HL-60 (cell line): ENCODE measurements at places on chromosomes 7 and 10.

GRCh38 chr7:47301657-47302295, 280.1 kb downstream of the TNS3 start:
- DNase-seq: no peak

GRCh38 chr10:130338636-130339024, 202.4 kb downstream of the GLRX3 start:
- DNase-seq: no peak

- peak; percentile 65 for DNase-seq
These were observed 512 bp downstream of the OSBPL3 start for GRCh38 chr7:24979470-24979862.

DNA sequence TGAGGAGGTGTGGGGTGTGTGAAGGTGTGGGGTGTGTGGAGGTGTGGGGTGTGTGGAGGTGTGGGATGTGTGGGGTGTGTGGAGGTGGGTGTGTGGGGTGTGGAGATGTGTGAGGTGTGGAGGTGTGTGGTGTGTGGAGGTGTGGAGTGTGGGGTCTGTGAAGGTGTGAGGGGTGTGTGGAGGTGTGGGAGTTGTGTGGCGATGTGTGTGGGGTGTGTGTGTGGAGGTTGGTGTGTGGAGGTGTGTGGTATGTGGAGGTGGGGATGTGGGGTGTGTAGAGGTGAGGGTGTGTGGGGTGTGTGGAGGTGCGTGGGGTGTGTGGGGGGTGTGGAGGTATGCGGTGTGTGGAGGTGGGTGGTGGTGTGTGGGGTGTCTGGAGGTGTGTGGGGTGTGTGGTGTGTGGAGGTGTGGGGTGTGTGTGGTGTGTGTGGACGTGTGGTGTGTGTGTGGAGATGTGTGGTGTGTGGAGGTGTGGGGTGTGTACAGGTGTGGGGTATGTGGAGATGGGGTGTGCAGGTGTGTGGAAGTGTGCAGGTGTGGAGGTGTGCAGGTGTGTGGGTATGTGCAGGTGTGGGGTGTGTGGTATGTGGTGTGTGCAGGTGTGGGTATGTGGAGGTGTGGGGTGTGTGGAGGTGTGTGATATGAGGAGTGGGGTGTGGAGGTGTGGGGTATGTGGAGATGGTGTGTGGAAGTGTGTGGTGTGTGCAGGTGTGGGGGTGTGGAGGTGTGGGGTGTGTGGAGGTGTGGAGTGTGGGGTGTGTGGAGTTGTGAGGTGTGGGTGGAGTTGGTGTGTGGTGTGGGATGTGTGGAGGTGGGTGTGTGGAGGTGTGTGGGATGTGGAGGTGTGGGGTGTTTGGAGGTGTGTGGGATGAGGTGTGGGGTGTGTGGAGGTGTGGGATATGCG, 34.5 kb downstream of the SPDYE17 start:
- DNase-seq: no peak

GRCh38 chr7:76357475-76358010, 1.2 kb downstream of the YWHAG start:
- no peak for DNase-seq

DNA sequence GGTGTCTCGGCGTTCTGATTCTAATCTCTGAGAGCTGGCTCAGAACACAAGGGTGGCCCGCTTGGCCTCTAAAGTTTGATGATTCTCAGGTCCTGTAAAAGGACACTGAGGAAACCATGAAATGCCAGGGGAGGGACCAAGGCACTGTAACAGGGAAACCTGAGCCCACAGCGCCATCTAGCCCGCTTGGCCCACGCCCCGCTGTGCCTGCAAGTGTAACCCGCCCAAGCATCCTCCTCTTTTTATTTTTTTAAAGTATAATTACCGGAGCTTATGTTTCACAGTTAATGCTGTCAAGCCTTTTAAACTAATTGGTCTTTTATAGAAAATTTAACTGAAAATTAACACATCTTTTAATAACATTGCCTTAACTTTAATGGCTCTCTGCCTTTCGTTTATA, 734.7 kb downstream of the KCNMA1 start:
- peak; percentile 46 for DNase-seq

DNA sequence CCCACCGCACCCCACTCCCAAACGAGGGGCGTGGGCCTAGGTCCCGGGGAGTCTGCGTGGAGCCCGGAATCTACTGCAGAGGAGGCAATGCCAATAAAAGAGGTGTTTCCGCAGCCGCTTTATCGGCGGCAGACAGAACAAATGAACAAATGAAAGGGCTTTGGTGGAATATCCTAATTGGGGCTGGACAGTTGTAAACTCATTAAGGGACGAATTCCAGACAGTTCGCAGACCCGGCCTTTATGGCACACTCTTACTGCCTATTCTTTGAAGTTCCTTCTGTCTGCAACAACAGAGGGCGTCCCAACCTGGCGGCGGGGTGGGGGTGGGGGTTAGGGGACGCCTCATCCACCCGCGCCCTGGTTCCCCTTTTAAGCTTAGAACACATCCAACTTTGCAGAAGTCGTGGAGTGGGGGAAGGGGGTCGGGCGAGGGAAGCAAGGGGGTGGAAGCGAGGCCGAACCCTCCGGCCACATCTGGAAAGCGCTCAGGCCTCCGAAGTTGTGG, 4.1 kb downstream of the HOXA9 start:
- DNase-seq: peak; percentile 82

DNA sequence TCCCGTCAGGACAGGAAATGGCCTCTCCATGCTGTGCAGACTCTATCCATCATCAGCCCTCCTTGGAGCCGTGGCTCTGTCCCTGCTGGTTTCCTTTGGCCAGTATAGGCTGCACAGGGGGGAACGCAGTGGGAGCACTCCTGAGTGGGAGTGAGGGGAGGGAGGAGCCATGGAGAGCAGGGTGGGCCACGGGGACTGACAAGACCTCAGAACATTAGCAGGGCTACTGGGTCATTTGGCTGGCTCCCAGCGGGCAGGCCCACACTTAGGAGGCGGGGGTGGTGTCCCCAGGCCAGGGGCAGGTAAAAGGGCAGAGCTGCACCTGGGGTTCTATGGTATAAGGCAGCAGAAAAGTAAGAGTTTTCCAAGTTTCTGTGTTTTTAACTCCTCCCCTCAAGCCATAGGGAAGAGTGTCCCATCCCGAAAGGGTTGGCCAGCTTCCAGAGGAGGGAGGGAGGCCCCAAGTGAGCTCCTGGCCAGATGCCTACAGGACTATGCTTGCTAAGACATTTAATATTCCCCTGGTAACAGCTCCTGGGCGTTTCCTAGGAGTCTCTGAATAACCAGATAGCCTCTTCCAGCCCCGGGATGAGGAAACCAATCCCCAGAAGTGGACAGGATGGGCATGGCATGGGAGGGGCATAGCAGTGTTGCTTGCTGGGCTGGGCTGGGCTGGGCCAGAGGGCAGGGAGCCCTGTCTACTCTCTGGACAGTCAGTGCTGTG, 5.5 kb upstream of the OPN4 start:
- DNase-seq: no peak

GRCh38 chr7:15612205-15612604, 50.4 kb upstream of the AGMO start:
- no peak for DNase-seq

DNA sequence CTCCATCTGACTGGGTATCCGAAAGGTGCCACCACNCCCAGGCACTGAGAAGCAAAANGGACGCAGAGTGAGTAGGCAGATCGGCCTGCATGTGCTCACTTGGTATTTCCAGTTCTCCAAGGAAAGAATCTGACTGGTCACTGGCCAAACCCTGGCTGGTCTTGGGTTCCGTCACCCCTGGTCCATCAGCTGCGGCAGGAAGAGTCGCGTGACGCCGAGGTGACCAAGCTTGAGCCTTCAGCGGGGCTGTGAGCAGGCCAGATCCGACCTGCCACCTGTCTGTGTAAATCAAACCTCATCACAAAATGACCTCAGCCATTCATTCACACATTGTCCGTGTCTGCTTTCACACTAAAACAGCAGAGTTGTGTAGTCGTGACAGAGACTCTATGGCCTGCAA, 28.8 kb upstream of the CHST15 start:
- no peak for DNase-seq

DNA sequence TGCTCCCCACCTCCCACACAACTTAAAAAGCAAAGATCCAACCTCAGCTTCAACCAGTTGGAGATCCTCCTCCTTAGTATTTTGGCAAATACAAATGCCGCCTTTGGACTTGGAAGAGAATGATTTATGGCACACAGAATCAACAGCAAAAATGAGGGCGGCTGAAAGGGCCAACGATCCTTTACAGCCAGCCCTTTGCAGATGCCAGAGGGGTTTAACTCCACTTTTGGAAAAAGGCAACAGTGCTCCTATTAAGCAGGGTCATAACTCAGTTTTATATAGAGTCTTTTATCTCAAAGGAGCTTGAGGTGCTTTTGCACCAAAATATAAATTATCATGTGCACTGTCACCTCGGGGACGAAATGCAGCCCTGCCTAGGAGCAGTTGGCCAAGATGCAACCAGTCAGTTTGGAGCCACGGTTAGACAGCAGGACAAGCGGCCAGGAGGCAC, 56.7 kb upstream of the JCAD start:
- no peak for DNase-seq

DNA sequence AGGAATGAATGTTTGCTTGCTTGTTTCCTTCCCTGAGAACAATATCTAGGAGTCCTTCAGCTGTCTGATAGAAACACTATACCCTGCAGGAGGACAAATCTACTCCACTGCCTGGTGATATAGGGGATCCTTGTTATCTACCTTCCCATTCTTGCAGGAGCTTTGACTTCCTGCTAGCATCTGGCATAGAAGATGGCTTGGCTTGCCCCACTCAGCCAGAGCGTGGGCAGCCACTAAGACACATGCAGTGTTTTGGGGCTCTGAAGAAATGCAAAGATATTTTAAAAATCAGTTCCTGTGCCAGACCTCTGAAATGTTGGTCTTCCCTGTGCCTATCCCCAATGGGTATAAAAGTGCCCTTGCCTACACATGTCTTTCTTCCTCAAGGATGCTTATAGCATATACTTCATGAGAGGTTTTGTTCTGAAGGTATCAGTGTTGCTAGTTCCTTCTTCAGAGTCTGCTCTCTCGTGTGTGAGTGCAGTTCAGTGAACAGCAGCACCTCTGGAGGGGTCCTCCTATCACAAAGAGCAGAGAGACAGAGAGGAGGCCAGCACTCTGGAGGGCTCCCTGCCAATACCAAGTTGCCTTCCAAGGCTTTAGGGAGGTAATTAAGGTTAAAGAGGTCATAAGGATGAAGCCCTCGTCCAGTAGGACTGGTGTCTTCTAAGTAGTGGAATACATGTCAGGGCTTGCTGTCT, 149.1 kb upstream of the CALCR start:
- no peak for DNase-seq

DNA sequence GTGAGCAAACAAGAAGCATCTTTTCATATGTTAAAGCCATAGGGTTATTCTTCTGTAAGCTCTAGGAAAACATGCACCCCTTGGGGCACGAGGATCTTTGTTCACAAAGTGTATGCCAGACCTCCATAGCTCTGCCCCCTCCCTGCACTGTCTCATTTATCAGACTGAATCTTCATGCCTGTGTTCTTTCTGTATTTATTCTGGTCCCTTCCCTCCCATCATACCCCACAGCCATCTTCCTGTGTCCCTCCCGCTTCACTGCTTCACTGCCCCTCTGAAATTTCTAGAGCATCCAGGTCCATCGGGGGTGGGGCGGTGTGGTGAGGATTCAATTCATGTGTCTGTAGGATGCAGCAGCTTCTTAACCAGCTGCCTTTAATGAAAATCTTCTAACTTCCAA, 7.5 kb downstream of the EPHB6 start:
- DNase-seq: no peak

GRCh38 chr7:50359995-50360925, 55.7 kb downstream of the IKZF1 start:
- DNase-seq: no peak

DNA sequence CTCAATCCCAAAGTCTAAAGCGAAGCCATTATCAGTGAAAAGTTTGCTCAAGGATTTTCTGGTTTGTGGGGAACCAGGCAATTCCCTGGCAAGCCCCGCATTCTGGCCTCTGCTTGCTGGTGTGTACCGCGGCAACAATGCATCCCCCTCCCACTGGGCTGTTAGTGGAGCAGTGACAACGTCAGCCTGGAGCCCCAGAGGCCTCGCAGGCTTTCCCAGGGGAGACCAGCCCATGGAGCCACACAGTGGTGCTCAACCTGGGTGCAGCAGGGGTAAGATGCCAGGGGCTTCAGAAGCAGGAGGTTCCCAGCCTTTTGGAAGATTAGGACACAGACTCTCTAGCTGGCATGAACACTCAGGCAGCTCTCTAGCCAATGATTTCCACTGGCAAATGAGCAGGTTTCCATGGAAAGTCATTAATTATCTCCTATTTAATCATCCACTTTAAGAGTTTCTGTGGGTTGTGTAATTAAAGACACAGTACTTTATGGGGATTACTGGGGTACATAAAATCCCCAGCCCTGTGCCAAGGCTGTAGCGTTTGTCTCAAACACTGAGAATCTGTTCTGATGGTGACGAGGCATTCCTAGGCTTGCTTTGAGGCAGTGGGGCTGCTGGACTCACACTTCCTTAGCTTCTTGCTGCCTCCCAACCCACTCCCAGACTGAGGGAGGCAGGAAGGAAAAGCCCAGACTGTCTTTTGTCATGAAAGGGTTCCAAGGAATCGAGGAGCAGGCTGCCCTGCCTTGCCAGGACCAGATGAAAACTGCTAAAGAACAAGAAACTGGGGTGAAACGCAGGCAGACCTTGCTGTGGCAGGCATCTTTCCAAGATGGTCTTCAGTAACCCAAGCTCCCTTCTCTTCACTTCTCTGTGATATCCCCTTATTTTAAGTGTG, 411.9 kb upstream of the SHH start:
- DNase-seq: no peak

- DNase-seq: no peak
These were observed 464 bp downstream of the DENND2A start for GRCh38 chr7:140640060-140640637.
